Dermis microvascular lymphatic vessel endothelial cell (primary cell): ENCODE measurements at places on chromosomes 7 and 10. TPM values are rescaled to one million over a fixed set of nuclear protein-coding genes. Genes with fewer than 3 reads are reported as not detected.

DNA sequence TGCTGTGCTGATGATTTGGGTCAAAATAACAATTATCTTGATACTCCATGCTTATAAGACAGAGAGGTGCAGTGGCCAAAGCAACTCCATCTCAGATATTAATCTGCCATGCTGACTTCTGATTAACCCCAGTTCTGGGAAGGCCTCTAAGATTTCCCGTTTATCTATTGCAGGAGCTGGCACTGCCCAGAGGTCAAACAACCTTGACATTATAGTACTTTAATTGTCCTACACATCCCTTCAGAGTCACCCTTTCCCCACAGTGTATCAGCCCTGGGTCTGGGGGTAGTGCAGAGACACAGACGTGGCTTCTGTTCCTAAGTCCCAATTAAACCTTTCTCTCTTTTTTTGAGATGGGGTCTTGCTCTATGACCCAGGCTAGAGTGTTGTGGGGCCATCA is 63.8 kb downstream of the PARD3 start:
- no peak for DNase-seq

DNA sequence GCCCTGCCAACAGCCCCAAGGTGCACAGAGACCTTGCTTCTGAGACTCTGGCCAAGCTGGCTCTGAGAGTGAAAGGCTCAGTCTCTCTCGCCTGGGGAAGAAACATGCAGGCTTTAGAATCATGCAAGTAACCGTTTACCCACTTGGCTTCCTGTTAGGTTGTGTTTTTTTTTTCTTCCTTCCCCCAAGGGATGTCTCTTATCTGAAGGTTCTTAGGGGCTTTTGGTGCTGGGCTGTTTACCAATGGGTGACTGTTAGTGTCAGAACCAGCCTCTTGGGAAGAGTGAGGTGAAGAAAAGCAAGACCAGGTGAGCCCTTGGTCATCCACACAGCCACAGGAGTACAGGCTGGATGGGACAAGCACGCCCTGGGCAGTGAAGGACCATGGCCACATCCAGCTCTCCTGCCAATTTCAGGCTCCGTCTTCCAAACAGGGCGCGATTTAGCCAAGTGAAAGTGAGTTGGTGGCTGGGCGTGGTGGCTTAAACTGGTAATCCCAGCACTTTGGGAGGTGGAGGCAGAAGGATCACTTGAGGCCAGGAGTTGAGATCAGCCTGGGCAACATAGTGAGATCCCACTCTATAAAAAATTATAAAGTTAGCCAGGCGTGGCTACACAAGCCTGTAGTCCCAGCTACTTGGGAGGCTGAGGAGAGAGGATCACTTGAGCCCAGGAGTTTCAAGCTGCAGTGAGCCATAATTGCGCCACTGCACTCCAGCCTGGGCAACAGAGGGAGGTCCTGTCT is 76.3 kb upstream of the CUX1 start:
- DNase-seq: no peak

GRCh38 chr7:1917221-1918062 is 247.4 kb downstream of the ELFN1 start:
- no peak for DNase-seq

GRCh38 chr7:149866139-149866778 is 7.5 kb upstream of the ATP6V0E2 start:
- no peak for DNase-seq

DNA sequence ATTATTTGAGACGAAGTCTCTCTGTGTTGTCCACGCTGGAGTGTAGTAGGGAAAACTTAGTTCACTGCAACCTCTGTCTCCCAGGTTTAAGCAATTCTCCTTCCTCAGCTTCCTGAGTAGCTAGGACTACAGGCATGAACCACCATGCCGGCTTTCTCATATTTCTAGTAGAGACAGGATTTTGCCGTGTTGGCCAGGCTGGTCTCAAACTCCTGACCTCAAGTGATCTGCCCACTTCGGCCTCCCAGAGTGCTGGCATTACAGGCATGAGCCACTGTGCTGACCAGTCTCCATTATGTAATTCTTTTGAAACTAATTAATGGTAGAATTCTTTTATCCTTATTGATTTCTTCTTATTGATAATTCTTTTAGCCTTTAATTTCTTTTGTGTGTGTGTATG is 32.5 kb downstream of the PCLO start:
- no peak for DNase-seq

DNA sequence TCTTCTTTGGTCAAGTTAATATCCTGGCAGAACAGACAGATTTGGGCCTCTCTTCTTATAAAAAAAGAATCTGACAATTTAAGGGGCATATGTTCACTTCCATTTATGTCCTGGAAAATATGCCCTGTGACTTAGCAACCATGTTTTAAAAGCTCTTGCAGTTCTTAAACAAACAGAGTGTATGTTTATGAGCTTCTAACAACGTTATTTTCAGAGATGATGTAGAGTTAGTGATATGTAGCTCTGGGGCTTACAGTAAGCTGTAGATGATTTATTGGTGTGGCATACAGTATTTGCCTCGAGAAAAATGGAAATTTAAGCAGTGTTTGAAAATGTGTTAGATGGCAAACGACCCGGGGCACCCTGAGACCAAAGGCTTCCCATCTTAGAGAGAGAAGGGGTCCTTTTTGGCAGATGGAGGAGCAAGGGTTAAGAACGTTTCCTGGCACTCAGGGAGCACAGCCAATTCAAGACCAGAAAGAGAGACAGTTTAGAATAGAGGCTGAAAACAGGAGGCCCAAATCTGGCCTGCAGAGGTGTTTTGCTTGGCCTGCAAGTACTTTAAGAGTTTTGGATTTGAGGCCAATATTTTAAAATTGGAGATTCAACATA is 397.5 kb downstream of the KCNMA1 start:
- DNase-seq: no peak

DNA sequence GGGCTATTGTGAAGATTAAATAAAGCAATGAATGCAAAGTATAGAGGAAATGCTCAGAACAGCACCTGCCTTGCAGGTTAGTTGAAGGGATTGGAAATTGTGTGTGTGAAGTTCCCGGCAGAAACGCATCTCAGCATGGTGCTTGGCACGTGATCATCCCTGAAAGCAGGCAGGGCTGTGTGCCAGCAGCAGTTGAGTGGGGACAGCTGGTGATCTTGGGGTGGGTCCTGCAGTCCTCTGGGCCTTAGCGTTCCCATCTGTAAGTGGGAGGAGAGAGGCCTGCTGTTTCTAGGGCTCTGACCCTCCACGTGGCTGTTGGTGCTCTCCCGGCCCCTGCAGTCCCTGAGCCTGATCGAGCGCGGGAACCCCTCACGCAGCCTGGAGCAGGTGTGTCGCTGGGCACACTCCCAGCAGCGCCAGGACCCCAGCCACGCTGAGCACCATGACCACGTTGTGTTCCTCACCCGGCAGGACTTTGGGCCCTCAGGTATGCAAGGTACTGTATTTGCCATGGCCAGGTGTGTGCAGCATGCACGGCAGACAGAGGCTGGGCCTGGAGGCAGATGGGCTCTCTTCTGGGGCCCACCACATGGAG is 55.3 kb downstream of the TBATA start:
- no peak for DNase-seq

- DNase-seq: no peak
Measured at GRCh38 chr7:146028251-146028750, 88.3 kb upstream of the CNTNAP2 start.

GRCh38 chr10:73999703-74000102 is 1.8 kb downstream of the VCL start:
- peak; percentile 53 for DNase-seq

DNA sequence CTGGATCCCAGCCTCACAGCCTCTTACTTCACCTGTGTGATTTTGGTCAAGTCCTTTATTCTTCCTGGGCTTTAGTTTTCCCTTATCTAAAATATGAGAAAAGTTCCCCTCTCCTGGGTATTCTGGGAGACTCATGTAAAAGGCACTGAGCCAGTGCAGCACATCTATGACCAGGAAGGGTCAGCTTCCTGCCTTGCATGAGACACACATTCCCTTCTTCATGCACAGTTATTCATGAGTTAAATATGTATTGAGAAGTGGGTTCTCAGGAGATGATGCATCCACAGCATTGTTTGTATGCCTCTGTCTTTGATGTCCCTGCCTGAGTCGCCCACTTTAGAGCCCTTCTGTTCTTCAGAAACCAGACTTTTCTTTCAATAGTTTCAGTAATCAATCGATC is 33.3 kb downstream of the EGFR start:
- no peak for DNase-seq

DNA sequence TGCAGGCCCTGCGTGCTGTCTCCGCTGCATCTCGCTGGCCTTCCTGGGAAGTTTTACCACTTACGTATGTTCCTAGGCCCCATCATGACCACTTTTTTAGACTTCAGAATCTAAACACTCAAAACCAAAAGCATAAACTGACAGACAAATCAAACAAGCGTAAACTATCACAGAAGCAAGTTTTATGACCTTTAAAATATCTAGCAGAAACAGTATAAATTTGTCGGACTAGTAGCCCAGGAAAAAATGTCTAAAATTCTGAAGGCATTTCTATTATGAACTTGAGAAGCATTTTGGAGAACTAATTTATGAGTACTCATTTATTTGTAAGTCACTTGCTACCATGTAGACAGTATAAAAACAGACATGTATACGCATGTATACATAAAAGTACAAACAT is 10.6 kb downstream of the LRRC27 start:
- no peak for DNase-seq

DNA sequence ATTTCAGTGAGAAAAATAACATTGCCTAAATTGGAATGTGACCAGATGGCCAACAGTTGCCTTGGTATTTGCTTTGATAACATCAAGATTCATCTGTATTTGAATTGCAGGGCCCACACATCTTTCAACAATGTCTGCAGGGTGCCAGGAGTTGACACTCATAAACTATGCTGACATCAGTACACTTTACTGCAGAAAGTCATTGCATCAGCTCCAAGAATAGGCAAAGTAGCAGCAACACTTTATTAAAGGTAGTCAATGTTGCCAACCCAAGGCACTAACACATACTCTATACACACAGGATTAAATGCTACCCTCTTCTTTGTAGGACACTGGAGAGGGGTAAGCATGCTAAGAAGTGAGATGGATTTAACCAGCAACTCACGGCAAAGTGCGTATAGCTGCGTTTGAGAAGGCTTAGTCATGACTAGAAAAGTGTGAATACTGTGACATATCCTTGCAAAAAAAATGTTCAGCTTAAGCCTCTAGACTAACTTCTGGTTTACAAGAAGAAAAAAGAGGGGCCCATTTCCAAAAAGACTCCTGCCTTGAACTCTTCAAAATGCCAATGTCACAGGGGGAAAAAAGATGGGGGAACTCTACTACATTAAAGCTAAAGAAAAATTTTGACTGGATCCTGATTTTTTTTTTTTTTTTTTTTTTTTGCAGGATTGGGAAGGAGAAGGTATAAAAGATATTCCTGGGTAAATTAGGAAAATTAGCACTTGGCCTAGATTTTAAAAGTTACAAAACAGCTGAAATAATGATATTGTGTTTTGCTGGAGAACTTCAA is 2.2 kb downstream of the BBIP1 start:
- no peak for DNase-seq

CWF19L1 gene
- total RNA-seq: 22.4 and 29.0 TPM in 2 replicates

PNLIPRP2 gene
- not detected in 2 replicates for total RNA-seq

TPK1 gene
- total RNA-seq: 16.4 and 17.7 TPM in 2 replicates
